ENCODE measurements at places on chromosomes 6 and 20. TPM values are rescaled to one million over a fixed set of nuclear protein-coding genes. Genes with fewer than 3 reads are reported as not detected.

Gene PRSS35
- total RNA-seq: 2.4 TPM

Gene SLC35F1
- not detected for total RNA-seq

Gene MBOAT1
- 2.0 TPM for total RNA-seq

Gene CUL9
- total RNA-seq: 29.5 TPM

Gene CD93
- total RNA-seq: 4.9 TPM

Gene PRDM13
- not detected for total RNA-seq

Gene TINAG
- not detected for total RNA-seq

Gene BANF2
- not detected for total RNA-seq

Gene ZSCAN9
- total RNA-seq: 4.3 TPM

Gene C20orf202
- total RNA-seq: 0.58 TPM

Gene KCNG1
- total RNA-seq: 28.1 TPM

Gene HSD17B8
- total RNA-seq: 5.7 TPM

Gene OR2B6
- total RNA-seq: not detected

Gene CFAP61
- total RNA-seq: not detected
